ENCODE measurements at places on chromosomes 16 and 17.

DNA sequence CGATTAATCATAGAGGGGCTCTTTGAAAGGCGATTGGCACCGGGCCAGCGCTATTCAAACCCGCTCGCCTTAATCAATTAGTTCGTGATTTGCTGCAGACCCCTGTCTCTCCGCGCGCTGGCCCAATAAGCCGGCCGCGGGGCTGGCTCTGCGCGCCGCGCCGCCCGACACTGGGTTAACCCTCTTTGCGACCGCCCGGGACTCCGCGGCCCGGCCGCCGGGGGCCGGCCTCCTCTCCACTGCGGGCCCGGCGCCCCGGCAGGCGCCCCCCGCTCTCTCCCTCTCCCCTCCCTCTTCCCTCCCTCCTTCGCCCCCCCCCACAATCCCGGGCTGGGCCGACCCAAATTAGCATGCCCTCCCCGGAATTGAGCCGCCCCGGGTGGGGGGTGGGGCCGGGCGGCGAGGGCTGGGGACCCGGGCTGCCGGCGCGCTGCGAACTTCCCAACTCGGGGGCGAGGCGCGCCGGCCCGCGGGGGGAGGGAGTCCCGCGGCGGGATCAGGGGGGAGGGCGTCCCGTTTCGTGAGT lies 428 bp upstream of the SALL1 start:
- DNase-seq, result no peak

GRCh38 chr16:24753000-24753399 lies 23.5 kb downstream of the TNRC6A start:
- DNase-seq, result no peak

- DNase-seq, result no peak
These were observed 163.2 kb downstream of the TOX3 start for GRCh38 chr16:52383640-52384292.

DNA sequence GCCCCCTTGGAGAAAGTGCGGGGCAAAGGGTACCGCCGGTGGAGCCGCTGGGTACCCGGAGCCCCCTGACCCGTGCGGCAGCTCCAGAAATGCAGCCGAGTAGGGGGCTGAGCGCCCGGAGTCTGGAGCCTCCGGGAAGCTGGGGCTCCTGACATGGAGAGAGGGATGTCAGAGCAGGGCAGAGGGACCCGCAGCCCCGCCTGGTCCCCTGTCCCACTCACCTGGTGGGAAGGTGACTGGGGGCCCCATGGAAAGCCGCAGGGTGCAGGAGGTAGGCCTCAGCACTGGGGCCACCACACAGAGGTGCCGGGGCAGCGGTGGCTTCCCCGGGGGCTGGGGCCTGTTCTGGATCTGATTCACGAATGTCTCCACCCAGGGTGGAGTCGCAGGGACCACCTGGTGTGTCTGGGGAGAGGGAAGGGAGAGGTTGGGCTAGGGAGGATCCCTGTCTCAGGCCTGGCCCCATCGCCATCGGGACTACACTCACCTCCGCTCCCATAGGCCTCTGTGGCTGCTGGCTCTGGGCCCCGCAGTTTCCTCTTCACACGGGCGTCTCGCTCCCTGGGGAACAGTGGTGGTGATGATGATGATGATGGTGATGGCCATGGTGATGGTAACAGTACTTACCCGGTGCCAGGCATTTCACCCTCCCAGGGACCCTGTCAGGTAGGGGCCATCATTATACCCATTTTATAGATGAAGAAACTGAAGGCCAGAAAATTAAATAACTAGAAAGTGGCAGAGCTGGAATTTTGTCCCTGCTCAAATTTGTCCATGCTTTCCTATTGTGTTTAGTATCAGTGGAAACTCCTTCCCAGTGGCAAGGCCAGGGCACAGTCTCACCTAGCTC lies 5.2 kb downstream of the TBX6 start:
- no peak for DNase-seq

GRCh38 chr16:80457871-80458270 lies 82.9 kb upstream of the DYNLRB2 start:
- no peak for DNase-seq

DNA sequence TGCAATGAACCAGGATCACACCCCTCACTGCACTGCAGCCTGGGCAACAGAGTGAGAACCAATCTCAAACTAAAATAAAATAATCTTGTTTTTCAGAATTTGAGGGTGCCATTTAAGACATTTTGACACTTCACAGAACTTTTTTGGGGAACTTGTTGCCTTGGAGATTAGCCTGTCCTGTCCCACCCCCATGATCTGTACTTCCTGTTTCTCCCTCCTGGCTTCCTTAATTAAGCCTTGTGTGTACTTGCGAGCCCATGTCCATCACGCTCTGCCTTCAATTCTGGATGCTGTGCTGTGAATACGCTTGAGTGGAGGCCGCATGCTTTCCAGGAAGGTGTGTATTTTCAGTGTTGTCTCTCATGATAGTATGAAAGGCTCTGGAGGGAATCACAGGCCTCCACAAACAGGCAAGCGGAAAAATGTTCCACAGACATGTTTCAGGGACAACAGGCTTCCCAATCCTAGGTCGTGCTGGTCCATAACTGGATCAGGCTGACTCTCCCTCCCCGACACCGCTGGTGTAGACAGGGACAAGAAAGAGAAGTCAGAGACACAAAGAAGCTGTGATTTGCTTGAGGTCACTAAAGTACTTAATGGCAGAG lies 56.9 kb downstream of the NOS2 start:
- DNase-seq, result no peak

GRCh38 chr16:47470211-47470610 lies 9.1 kb downstream of the PHKB start:
- no peak for DNase-seq

DNA sequence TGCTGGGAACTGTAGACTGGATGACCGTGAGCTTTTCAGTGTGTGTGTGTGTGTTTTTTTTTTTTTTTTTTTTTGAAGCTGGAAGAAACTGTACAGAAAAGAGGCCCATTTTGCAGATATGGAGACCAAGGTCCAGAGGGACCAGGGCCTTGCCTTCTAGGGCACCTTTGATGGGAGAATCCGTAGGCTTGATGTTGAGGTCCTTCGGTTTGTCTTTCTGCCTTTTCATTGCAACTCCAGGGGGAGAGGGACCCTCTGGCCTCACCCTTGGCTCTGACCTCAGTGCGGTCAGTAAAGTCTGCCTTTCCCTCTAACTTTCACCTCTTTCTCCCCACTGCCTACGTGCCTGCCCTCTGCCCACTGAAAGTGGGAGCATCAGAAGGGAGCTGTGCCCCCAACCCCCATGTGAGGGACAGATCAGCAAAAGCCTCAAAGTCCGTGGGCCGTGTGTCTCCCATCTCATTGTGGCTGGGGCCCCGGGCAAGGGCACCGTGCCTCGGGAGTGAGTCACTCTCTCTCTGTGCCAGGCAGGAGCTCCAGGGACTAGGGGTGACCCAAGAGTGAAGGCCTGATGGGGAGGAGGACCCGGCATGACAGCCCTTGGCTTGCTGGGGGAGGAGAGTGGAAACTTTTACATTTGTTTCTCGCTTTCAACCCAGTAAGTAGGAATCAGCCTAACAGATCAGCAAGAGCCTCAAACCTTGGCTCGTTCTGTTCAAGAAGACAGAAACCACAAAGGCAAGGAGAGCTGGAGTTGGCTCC lies 123.6 kb downstream of the CMIP start:
- DNase-seq, result no peak

GRCh38 chr17:74924250-74924948 lies at the start of gene OTOP2:
TSS of gene OTOP2 (plus strand) at chr17:74924273. CDS start at chr17:74924633, 360 bp downstream.
- no peak for DNase-seq

- DNase-seq, result no peak
These were observed 256.2 kb downstream of the FOXL1 start for GRCh38 chr16:86834451-86835035.

DNA sequence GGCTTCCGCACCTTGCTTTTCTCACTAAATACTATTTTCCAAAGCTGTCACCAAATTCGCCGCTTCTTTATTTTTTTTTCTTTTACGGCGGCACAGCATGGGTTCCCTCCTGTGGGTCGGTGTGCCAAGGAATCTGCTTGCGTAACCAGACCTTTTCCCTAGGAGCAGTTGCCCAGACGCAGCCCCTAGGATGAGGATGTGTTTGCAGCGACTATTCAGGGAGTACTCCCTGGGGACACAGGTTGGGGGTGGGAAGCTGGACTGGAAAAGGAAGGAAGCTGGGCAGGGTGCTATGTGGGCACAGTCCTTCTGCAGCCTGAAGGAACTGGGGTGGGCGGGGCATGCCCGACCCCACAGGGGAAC lies 49.0 kb upstream of the ZCCHC14 start:
- no peak for DNase-seq

GRCh38 chr17:67980456-67980855 lies 15.8 kb downstream of the C17orf58 start:
- DNase-seq, result no peak

- no peak for DNase-seq
These were observed 15.3 kb downstream of the NLK start for GRCh38 chr17:28057731-28058246.

GRCh38 chr17:27526604-27527002 lies 70.4 kb downstream of the KSR1 start:
- no peak for DNase-seq

GRCh38 chr16:27281243-27281642 lies 12.7 kb upstream of the NSMCE1 start:
- peak; percentile 31 for DNase-seq

DNA sequence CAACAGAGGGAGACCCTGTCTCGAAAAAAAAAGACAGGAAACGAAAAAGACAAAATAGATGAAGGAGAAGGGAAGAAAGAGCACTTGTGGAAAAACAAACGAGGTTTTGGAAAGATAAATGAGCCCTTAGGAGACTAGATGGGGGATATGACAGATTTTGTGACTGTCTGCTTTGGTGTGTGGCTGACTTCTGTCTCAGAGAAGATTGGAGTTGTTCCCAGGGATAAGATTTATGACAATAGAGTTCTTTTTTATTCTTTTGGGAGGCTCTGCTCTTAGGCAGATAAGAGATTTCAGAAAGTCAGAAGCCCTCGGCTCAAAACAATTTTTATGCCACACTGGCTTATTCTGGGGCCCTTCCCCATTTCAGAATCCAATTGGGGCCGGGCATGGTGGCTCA lies 73.9 kb upstream of the ATF7IP2 start:
- no peak for DNase-seq

DNA sequence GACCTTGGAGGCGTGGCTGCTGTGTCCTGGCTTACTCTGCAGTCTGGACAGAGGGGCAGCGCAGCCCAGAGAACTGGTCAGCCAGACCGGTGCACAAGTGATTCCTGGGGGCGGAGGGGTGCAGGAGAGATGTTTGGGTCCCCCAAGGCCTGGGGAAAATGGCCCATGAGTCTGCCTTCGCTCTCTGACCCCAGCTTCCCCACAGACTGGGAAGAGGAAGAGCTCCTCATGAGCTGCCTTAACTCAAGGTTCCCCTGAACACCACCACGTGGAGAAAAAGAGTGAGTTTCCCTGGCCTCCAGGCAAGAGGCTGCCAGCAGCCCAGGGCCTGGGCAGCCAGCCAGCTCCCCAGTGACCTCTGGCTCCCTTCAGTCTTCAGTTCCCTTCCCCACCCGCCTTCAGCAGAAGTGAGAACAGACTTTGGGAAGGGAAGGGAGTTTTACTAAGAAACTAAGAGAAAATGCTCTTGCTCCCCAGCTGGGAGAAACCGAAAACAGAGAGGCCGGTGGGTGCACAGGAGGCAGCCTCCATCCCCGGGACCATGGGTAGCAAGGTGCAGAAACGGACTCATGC lies 2.0 kb upstream of the C17orf99 start:
- DNase-seq, result peak; percentile 93

DNA sequence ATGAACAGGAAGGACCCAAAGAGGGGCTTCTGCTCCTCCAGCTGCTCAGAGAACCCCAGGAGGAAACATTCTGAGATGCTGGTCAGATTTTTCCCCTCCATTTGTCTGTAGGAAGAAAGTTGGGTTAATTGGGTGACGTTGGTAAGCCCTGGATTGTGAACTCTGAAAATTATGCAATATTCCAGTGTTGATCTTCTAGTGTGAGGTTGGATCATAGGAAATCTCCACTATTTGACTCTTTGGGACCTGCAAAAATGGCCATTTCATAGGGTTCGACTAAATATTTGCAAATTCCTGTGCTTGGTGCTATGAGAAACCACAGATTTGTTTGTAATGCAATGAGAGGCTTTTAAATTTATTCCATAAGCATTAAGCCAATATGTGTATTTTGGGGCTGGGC lies at the start of gene OR1G1:
Gene OR1G1 (minus strand): TSS at position 101 of the 400 bp plus-strand sequence. CDS start 0 bp downstream, at position 101.
- no peak for DNase-seq

DNA sequence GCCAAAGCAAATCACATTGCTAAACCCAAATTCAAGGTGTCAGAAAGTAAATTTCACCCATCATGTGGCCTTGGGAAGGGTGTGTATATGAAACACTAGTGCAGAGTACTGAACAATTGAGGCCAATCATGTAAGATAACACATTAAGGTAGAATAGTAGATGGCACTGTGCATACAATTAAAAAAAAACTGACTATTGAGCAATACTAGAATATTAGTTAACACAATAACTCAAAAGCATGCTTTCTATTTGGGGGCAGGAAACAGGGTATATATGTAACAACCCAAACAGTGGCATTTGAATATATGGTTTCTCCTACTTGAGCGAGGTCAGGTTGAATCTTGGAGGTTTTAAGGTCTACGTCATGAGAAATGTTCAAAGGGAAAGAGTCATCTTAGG lies 63.0 kb upstream of the DYNLRB2 start:
- DNase-seq, result no peak

DNA sequence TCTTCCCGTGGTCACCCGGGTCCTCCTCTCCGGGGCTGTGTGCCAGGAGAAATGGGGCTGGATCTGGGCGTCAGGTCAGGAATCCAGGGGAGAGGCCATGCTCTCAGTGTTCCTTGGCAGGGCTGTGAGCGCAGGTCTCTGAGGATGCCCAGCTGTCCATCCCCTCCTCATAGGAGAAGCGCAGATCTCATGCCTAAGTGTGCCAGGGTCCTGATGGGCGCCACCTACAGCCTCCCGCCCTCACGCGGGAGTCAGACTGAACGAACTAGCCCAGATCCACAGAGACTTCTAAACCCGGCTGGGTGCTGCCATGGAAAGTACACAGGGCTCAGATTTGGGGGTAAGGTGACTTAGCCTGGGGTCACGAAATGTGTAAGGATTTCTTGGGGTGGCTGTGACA lies 24.3 kb downstream of the MGRN1 start:
- no peak for DNase-seq

- no peak for DNase-seq
These were observed 8.0 kb upstream of the WWOX start for GRCh38 chr16:78091419-78091818.

GRCh38 chr17:77033892-77034404 lies 106.8 kb upstream of the SEC14L1 start:
- no peak for DNase-seq

- no peak for DNase-seq
These were observed 354.3 kb downstream of the C16orf95 start for GRCh38 chr16:86962913-86963312.

- no peak for DNase-seq
These were observed 38.0 kb downstream of the ARHGAP17 start for GRCh38 chr16:24976971-24977677.

GRCh38 chr17:30222721-30223175 lies 12.7 kb downstream of the SLC6A4 start:
- DNase-seq, result peak; percentile 37

DNA sequence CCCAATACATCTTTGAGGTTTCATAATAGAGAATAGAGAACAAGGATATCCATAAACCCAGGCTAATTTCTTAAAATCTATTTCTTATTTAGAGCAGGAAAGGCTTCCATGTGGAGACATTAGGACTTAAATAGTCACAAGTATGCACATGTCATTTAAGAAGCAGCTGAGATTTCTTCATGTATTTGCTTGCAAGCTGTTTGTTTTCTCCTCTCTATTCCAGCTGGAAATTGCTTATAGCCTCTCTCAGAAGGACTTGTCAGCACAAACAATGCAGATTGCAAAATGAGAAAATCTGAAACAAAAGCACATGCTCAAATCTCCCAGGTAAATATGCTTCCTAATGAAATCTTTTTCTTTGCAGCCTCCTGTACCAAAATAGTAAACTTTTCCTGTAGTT lies 1473.1 kb downstream of the CDH8 start:
- no peak for DNase-seq

- DNase-seq, result no peak
These were observed 60.2 kb downstream of the TEX2 start for GRCh38 chr17:64202683-64203344.
